Stimulated activated CD4-positive, alpha-beta T cell treated with anti-CD3 and anti-CD28 coated beads, Interleukin-1b, Interleukin-23, amount 100 ng/mL, for 1 hour (primary cell): ENCODE measurements at places on chromosomes 3 and 15.

- DNase-seq, result no peak
Observed at GRCh38 chr15:48946074-48946839, 17.5 kb downstream of the SHC4 start.

- no peak for DNase-seq
Observed at GRCh38 chr3:64667138-64667537, 20.7 kb downstream of the ADAMTS9 start.

DNA sequence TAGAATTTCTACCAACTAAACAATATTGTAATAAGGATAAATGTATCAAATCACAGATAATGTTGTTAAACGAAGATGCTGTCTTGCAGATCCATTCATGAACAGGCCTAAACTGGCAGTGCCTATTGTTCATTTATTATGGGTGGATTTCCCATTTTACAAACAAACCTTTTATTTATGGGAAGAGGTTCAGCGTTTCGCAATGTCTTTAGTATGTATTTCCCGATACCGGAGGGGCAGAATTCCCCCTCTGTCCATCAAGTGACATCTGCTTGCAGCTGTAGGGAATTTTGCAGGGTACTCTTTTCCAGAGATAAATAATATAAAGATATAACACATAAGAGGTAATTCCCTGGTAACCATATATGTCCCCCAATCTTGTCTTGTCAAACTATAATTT lies 5.7 kb downstream of the CEP19 start:
- DNase-seq, result no peak

GRCh38 chr3:47847801-47848518 lies 45.0 kb downstream of the DHX30 start:
- DNase-seq, result no peak

- no peak for DNase-seq
Observed at GRCh38 chr3:115862099-115862498, 238.8 kb downstream of the GAP43 start.

- no peak for DNase-seq
Observed at GRCh38 chr3:56958879-56959278, 101.6 kb upstream of the SPATA12 start.

DNA sequence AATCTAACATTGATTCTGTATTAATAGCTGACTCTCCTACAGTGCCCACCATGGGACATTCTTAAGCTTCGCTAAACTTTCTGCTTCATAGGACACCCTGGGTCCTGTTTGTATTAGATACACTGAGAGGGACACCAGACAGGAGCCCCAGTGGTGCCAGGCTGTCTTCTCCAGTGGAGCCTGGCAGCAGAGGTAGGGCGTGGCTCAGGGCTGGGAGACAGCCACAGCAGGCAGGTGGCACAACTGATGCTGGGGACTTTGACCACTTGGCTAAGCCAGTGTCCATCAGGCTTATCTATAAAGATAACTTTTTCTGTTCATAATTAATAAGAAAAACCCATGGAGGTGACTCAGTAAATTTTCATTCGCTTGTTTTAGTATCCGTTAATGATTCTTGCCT lies 21.8 kb downstream of the NIPA1 start:
- no peak for DNase-seq

- DNase-seq, result no peak
Observed at GRCh38 chr15:63974021-63974420, 72.3 kb downstream of the DAPK2 start.

DNA sequence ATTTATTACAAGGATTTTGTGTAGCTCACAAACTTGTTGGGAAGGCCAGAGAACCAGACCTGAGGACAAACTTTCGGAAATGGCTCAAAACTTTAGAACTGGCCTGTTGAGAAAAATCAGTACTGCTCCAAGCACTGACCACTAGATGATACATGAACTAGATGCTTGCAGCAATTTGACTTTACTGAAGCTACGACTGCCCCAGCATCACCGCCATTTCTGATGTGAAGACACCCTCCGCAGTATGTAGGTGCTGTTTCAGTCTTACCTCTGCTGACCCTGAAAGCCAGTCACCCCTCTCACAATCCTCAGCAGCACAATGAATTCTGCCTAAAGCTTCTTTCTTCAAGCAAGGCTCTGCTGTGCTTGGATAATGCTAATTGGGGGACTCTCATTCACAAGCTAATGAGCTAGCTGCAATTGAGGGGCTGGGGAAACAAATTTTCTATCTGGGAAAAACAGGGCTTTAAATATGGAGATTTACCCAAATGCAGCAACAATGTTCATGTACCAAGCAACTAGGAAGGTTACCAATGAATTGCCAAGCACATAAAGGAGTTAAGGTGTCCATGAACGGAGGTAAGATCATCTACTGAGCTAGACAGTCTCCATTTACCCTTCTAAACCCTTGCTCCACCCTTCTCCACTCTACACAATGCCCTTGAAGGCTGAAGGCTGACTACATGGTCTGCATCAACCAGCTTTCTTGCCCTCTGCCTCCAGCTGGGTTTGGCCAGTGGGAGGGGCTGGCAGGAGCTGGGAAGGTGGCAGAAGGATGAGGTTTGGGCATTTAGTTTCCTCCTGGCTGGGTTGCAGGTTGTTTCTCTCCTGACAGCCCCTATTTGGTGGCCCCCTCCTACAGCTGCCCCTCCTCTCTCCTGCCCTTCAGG lies 53.2 kb upstream of the FSTL1 start:
- DNase-seq, result no peak

- no peak for DNase-seq
Observed at GRCh38 chr3:111956449-111956848, 22.4 kb upstream of the ABHD10 start.

DNA sequence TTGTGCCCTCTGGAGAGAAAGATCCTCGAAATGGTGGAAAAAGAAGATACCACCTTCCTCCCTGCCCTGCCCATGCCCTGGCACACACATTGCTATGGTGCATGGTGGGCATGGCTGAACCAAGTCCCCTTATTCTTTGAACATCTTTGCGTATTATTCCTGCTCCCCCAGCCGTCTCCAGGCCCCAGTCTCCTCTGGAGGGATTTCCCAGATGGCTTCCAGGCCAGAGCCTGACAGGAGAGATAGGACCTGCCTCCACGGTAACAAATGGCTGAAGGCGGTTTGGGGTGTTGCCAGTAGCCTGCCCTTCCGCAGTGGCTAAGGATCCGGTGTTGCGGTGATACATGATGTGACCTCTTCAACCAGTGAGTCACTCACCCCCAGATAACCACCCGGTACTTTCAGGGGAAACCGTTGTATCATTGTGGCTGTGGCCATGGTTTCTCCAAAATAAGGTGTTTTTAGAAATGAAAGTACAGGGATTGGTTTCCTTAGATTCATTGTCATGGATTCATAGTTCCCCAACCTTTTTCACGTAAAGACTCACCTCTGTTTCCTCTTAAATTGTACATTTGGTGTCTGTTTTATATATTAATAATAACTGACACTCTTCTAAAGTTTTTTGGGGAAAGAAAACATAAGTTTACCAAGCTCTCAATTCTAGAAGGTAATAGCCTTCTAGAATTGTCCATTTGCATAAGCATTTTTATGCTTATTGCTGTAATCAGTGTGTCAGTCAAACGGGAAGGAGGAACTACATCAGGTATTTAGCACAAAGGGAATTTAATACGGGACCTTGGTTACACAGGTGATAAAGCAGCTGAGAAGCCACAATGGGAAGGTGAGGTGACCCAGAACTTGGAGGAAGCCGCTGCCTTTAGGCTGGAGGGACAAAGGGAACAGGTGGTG lies 25.9 kb downstream of the SMAD3 start:
- DNase-seq, result peak; percentile 45

GRCh38 chr15:59373215-59373614 lies 544 bp upstream of the MYO1E start:
- DNase-seq, result no peak

DNA sequence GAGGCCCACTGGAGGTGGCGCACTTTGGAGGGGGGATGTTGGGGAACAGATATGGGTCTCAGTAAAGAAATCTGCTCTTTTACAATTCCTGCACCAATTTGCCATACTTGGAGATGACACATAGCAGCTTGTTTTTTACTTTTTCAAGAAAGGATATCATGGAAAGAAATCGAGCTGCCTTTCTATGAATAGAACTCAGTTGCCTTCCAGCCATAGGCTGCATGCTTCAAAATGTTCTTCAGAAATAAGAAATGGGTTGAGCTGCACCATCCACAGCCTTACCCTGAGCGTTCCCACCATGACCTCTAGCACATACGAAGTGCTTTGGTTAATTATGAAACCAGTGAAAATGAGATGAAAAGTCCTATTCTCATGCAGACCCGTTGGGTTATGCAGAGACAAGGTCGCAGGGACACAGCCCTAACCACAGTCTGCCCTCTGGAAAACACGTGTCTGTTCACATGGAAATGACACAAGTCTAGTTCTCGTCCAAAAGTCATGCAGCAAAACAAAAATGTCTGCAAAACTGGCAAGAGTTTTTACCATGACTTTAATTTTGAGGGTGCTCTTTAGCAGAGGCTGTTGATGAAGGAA lies 36.3 kb downstream of the NGRN start:
- no peak for DNase-seq

- no peak for DNase-seq
Observed at GRCh38 chr3:164360738-164361406, 717.4 kb downstream of the SI start.

DNA sequence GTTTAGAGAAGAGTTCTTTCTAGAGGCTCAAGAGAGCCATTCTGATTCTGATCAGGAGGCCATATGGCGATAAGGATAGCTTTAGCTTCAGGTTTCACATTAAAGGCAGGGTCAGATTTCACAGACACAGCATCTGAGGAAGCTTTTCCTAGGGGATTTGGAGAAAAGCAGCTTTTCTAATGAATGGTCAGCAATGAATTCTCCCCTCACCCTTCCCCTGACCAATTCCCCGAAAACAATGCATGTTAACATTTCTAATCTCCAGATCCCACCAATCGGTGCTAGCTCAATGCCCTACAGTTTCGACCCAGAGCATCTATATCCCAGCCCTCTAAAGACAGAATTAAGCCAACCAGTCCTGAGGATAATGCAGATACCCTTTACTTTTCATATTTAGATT lies 9.8 kb downstream of the AGBL1 start:
- no peak for DNase-seq

DNA sequence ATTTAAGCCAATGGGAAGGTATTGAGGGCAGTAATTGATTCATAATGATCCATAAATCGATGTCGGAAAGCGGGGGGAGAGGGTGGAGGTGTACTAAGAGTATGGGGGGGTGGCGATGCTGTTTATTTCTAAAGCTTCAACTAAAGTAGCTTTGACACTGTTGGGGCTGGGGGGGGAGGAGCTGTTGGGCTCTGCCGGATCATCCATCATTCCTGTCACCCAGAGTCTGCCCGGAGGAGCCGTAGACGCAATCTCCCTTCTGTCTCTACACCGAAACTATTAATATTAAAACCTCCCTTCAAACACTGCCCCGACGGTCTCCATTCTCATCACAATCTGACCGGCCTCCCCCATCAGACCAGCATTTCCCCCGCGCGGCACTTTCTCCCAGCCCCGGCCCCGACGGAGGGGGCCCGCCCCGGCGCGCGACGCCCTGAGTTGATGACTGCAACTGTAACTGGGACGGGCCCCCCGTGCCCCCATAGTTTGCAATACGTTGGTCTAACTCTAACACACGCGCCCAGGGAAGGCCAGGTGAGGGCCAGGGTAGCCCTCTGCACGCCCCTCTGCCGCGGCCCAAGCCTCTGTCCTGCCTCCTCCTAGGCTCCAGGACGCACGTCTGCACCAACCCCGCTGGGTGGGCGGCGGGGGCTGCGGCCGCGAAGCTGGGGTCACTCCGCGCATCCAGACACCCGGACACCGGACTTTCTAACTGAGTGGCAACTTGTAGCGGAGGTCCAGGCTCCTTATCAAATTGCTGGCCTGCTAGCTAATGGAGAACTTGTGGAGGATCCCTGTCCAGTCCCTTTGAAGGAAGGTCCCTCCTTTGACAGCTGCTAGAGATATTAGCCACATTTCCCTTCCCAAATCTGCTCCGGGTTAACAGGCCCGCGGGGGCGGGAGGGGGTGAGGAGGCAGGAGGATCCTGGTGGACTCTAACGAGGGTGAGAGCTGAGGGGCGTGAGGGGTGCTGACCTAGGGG lies 212.0 kb downstream of the MEIS2 start:
- DNase-seq, result no peak
